CD4-positive, alpha-beta T cell treated with Interleukin-2 at 100 ng/mL for 4 hours (primary cell): ENCODE measurements at places on chromosomes 2 and 18.

- no peak for DNase-seq
Measured at GRCh38 chr18:68574311-68574710, 140.6 kb downstream of the TMX3 start.

- no peak for DNase-seq
Measured at GRCh38 chr18:2572171-2572569, 813 bp downstream of the NDC80 start.

- DNase-seq, result no peak
Measured at GRCh38 chr2:16638946-16639345, 26.7 kb downstream of the CYRIA start.

DNA sequence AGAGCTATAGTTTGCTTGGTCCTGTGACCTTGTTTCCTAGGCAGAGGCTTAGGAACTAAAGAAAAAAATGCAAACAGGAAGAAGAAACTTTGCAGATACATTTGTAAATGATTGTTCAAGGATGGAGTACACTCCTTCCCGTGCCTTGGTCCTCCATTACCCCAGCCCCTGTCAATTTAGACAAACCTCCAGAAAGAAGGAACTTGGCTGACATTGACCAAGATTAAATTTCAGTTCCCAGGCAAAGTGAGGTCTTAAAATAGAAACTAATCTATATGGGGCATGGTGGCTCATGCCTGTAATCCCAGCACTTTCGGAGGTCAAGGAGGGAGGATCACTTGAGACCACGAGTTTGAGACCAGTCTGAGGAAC, 179.9 kb upstream of the FN1 start:
- no peak for DNase-seq

DNA sequence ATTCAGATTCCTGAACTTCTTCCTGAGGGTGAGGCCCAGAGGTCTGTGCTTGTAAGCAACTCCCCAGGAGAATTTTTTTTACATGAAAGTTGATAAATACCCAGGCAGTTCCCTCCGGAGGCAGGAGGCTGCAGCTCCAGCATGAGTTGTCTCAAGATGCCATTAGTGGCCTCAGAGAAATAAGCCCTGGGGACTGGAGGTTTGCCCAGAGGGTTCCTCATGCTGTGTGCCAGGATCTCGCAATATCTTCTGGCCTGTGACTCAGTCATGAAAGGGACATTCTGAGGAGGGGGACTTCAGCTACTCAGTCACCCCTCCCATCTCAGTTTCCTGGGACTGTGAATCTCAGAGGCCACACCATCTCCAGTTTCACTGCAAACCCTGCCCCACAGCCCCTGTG, 49.9 kb downstream of the LYPD1 start:
- DNase-seq, result no peak

- no peak for DNase-seq
Measured at GRCh38 chr2:11745613-11746375, 638 bp upstream of the LPIN1 start.

GRCh38 chr18:75745147-75745546, 317.6 kb upstream of the SMIM21 start:
- DNase-seq, result no peak

DNA sequence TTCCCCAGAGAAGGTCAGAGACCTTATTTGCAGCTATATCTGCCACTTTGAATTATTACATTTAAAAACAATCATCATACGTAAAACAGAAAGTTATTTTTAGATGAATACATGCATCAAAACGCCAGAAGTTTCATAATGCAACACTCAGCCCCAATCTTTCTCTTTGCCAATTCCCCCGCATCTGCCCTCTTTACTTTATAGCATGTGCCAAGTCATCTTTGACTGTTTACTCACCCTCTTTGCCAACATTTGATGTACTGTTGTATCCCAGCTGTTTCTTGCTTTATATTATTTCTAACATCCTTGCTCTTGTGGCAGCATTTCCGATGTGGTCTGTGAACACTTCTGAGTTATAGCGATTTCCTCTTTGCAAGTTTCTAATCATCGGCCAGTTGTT, 86.2 kb downstream of the CRIM1 start:
- DNase-seq, result no peak

- DNase-seq, result no peak
Measured at GRCh38 chr2:2016651-2017311, 272.5 kb upstream of the PXDN start.

DNA sequence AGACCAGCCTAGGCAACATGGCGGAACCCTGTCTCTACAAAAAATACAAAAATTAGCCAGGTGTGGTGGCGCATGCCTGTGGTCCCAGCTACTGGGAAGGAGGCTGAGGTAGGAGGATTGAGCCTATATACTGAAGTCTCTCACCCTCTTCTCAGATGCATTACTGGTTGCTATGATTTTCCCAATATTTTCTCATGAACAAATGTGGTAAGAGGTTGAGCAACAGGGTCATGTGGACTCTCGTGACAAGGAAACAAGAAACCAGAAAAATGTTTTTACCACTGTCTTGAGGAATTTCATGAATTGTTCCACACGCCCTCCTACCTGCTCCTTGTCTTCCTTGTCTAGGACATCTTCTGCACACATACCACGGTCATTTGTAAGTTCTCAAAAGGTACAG, 12.4 kb downstream of the LMAN2L start:
- DNase-seq, result no peak

- DNase-seq, result no peak
Measured at GRCh38 chr2:234579231-234579962, 82.5 kb upstream of the ARL4C start.

DNA sequence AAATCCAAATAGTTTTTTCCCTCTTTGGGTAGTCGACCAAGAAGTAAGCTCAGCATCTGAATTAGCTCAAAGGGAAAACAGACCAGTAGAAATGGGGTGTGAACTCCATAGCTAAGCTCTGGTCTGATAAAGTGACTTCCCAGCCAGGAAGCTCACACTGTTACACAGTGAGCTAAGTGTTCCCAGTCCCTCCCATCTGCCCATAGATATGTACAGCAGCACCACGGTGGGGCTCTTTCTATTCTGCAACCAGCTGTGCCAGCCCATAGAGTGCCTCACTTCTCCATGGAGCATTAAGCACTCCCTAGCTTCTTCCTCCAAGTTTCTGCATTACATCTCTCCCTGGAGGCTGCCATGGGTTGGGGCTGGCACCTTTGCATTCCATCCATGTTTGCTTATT, 27.6 kb upstream of the NEMP2 start:
- no peak for DNase-seq

DNA sequence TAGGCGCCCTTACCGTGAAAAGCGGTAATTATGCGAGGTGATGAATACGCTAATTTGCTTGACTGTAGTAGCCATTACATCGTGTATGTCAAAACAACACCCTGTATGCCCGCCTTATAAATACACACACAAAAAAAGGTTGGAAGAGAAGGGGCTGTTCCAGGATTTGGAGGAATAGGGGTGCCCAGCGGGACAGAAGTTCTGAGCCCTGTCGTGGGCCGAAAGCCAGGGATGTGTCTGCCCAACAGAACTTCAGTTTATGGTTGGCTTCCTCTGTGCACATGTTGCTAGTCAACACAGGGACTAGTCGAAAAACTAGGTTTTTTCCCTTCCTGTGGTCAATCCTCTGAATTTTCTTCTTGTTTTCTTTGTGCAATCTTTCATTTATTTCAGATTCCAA, 182.5 kb downstream of the ACKR3 start:
- DNase-seq, result no peak

DNA sequence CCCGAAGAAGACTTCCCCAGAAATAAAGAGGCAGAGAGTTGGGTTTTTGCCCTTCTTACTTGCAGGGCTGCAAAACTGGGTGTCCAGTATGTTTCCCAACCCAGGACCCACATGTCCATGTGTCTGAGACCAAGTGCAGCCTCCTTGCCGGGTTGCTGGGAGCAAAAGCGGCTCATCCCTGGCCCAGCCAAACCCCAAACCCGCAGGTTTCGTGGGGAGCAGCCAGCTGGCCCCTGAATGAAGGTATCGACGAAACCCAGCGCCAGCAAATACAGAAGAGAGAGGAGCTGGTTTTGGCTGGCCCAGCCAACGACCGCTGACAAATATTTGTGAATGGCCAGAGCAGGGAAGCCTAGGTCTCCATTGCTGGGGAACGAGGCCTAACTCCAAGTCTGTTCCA, 197.1 kb downstream of the SMAD7 start:
- no peak for DNase-seq

DNA sequence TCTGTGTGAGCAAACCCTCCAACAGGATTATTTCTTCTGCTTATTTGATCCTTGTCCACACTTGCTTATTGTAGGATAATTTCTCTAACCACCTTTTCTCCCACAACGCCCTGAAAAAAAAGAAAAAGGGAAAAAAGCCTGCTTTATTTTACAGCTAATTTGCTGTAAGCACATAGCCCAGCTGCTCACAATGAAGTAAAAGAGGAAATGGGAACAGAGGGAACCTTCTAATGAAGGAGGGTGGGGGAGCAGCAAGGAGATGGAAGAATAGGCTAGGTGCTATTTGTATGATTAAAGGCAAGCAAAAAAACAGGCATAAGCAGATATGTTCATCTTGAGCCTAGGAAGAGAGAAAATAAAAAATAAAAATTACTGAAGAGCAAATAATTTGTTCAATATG, 331.6 kb downstream of the TXNL1 start:
- no peak for DNase-seq

- DNase-seq, result no peak
Measured at GRCh38 chr2:36493306-36493705, 104.7 kb downstream of the FEZ2 start.

- peak; percentile 10 for DNase-seq
Measured at GRCh38 chr2:206084439-206084869, 1.5 kb downstream of the INO80D start.

DNA sequence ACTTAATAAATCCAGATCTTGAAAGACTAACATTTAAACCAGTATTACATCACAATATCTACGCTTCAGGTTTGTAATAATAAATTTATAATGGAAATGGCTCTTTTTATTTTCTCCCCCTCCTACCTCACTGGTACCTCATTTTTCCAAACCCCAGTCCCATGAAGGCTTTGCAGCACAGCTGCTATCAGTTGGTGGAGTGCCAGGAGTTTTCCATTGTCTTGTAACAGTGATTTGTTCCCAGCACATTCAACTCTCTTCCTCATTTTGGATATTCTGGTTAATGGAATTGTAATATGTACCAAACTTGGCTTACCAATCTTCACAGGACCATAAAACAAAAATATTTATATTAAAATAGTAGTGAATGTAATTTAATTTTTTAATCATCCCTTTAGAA, 91.2 kb downstream of the VRK2 start:
- DNase-seq, result no peak

- no peak for DNase-seq
Measured at GRCh38 chr18:44374966-44375365, 305.7 kb upstream of the SETBP1 start.

GRCh38 chr2:158094487-158095092, 7.1 kb upstream of the UPP2 start:
- DNase-seq, result no peak

DNA sequence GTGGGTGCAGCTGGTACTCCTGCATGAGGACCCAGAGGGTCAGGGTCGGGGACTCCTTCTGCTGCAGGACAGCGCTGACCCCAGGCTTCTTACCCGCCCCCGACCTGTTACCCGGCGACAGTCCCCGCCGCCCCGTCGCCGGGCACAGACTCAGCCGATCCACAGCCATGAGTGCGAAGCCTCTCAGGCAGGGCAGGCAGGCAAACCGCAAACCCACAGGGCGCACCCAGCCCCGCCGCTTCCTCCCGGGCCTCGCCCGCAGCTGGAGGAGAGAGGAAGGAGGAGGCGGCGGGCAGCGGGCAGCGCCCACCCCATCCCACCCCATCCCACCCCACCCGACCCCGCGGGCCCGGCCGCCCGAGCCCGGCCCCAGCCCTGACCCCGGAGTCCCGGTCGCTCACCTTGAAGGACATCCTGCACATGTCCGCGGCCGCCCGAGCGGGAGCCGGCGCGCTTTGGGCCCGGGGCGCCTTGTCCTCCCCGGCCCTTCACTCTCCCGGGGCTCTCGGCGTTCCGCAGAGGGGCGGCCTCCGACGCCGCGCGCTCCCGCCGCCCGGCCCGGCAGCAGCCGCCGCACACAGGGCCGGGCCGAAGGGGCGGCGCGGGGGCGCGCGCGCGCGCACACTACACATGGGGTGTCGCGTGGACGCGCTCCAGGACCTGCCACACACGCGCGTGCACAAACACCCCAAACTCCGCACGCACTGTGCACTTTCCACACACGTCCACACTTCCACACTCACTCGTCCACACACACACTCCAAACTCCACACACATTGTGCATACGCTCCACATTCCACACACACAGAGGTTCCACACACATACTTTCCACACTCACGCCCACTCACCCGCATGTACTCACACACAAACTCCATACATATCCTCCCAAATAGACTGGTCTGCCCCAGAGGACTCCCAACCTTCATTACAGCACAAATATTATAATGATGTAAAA, at the start of gene ANKRD29:
Gene ANKRD29 (minus strand): TSS at position 603 of the 955 bp plus-strand sequence. CDS start 181 bp downstream, at position 422.
- peak; percentile 51 for DNase-seq

- no peak for DNase-seq
Measured at GRCh38 chr18:31876707-31877106, 66.2 kb downstream of the TRAPPC8 start.

- no peak for DNase-seq
Measured at GRCh38 chr2:150495993-150496627, 8.6 kb upstream of the RND3 start.

- DNase-seq, result no peak
Measured at GRCh38 chr2:65121-65520, 18.8 kb upstream of the FAM110C start.

DNA sequence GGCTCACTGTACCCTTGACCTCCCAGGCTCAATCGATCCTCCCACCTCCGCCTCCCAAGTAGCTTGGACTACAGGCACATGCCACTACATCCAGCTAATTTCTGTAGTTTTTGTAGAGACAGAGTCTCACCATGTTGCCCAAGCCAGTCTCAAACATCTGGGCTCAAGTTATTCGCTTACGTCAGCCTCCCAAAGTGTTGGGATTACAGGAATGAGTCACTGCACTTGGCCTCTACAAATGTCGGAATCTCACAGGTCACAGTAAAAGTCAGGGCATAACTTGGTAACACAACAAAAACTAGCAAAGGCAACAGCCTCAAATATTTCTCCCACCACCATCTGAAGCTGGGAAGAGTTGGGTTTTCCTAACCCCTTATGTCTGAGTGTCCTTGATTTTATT, 25.3 kb downstream of the SCG2 start:
- DNase-seq, result no peak

GRCh38 chr2:100957996-100958653, 44.0 kb upstream of the RPL31 start:
- DNase-seq, result no peak

DNA sequence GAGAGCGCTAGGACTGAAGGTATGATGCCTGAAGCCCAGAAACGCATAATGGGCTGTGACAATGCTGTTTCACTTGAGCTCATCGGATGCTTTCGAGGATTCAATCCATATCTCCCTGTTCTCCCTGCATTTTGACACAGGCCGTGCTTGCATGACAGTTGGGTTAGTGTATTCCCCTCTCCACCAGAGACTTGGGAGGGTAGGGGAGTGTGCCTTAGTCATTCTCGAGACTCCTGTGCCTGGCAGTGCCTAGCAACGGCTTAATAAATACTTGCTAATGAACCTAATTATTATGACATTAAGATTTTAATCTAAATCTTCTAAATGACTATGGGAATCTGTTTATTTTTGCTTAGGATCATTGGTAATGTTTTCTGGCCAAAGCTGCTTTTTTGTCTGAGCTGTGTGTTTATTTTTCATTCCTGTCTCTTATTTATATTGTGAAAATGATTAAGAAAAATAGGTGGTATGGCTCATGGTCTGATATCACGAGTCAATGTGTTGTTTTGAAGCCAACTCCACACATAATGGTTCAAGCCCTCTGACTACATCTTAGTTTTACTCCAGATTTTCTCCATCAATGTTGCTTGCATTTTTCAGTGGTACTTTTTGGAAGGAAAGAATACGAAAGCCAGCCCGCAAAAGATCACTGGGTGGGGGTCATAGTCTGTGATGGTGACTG, 61.3 kb downstream of the NEDD4L start:
- no peak for DNase-seq
